ENCODE measurements at places on chromosomes 16 and 17.

- no peak for DNase-seq
These were observed 56.4 kb downstream of the CPPED1 start for GRCh38 chr16:12747261-12747660.

GRCh38 chr17:77501101-77501566, 360.4 kb downstream of the SEC14L1 start:
- no peak for DNase-seq

DNA sequence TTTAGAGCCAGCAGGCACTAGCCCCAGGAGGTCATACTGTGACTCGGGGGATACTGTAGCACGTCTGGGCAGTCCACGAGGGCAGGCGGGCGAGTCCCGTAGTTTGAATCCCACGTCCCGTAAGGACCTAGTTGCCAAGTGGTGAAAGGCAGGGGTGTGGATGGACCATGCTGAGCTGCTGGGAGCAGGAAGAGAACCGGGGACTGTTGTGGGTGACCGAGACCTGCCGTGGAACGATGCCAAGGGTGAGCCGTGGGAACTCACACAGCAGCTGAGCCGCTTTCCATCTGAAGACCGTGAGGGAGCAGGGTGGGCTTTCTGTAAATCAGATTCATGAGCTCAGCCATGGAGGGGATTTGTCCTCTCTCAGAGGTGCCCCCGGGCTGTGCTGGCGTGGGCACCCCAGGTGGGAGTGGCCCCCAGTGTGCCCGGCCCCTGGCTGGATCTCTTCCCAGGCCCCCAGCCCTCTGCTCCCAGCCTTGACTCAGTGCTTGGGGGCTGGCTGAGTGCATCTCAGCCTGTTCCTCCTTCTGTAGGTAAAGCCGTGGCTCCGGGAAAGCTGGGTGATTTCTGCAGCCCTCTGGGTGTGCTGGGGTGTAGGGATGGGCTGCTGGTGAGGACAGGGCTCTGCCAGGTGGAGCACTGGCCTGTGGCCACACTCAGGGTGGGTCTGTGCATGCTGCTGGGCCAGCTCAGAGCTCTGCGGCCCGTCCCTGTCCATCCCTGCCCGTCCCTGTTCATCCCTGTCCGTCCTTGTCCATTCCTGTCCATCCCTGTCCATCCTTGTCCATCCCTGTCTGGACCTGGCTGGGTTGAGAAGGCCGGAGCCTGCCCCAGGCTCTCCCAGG, 13.6 kb downstream of the ASPSCR1 start:
- DNase-seq = no peak

DNA sequence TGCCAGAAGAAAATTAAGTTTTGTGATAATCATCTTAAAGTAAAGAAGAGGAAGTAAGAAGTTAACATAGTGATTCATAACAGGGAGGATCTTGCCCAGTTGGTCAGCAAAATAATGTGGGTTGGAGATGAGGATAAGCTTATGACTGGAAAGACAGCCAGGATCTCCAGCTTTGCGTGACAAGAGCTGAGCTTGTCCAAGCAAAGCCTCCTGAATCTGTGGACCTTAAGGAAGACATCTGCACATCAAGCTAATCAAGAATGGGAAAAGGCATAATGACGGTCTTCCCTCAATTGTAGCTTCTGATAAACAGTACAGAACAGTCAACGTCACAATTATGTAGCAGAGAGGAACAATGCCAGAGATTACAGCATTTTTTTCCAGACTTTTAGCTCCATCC, 744.7 kb upstream of the GOT2 start:
- no peak for DNase-seq

DNA sequence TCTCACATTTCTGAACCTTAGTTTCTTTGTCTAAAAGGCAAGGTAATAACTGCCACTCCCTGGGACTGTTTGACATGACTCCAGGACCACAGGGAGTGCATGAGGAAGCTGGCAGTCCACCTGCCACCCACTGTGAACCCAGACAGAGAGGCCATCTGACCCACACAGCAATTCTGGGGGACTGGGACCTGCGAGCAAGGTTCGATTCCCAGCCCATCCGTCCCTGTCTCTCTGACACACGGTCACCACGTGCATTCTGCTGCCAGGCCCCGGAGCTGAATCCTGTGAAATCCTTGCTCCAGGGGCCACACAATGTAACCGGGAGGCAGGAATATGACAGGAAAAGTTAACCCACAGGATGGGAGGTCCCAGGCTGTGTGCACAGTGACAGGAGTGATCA, 218.8 kb upstream of the FOXF1 start:
- no peak for DNase-seq

DNA sequence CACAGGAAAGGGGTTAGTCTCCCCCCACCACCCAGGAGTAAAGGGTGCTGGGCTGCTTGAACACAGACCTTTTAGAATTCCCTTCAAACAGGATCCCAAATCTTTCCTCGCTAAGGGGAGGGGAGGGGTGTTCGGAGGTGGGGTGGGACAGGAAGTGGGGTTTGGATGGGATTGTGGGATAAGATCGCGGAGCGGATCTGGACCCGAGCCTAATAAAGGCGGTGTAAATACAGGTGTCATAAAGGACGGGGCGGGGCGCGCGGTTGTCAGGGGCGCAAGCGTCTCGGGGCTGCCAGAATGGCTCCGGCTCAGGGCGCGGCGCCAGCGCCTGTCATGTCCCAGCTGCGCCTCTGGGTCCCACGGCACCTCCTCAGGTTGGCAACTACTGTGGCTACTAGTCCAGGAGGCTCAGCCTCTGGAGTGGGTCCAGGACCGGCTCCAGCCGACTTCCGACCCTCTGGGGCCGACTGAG, 59.8 kb upstream of the FBXO47 start:
- peak; percentile 52 for DNase-seq

- peak; percentile 60 for DNase-seq
These were observed 6.0 kb downstream of the DOC2A start for GRCh38 chr16:30004811-30005242.

DNA sequence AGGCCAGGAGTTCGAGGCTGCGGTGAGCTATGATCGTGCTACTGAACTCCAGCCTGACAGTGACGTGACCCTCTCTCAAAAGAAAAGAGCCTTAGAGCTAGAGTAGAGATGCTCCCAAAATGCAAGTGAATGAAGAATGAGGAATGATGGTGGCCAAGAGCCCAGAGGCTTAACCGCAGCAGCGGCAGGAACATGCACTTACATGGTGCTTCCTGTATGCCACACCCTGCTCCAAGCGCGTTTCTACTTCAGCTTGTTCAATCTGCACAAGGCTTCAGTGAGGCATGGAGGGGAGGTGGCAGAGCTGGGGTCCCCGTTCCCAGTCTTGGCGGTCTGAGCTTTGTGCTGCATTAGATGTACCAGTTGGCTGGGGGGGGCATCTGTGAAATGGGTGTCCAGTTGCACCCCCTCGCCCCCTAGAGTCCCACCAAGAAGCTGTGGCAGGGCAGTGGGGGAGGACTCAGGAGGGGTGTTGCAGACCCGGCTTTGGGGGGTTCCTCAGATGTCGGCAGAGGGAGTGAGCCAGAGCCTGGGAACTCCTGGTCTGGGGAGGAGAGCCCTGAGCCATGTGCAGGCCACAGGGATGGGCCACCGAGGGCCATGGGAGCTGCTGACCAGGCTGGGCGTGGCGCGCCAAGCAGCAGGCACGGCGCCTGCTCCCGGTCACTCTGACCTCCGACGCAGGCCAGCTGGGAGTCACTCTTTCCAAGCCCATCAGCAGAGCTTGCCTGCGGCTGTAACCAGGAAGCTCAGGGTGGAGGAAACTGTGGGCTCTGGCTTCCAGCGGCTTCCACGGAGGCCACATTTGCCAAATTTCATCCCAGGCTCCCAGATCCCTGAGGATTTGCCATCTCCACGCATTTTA, 260.1 kb downstream of the PARN start:
- no peak for DNase-seq

- DNase-seq = no peak
These were observed 2.7 kb downstream of the FBXO31 start for GRCh38 chr16:87380881-87381280.

DNA sequence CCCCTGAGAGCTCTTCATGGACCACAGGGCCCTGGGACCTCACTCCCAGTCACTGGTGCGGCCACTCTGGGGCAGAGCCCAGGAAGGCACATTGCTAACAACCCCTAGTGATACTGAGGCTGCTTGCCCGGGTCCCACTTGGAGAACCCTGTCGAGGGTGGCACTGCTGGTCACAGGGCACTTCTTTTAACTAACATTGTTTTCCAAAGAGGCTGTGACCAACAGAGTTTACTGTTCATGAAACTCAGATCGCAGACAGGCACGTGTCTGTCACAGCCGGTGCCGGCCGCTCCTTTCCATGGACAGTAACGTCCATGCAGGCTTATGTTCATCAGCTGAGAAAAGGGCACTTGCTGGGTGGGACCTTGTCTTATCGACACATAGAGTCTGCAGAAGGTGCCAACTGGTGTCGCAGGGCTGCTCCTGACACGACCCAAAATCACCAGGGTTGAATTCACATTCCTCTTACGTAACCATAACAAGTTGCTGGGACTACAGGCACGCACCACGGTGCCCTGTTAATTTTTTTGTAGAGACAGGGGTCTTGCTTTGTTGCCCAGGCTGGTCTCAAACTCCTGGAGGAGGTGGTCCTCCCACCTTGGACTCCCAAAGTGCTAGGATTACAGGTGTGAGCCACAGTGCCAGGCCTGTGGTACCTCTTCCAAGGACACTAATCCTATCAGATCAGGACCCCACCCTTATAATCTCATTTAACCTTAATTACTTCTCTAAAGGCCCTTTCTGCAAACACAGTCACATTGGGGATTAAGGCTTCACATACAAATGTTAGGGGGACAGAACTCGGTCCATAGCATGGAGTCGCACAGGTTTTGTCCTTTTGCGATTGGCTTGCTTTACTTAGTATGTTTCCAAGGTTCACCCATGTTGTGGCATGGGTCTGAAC, 1.2 kb upstream of the ZC3H18 start:
- DNase-seq = no peak

DNA sequence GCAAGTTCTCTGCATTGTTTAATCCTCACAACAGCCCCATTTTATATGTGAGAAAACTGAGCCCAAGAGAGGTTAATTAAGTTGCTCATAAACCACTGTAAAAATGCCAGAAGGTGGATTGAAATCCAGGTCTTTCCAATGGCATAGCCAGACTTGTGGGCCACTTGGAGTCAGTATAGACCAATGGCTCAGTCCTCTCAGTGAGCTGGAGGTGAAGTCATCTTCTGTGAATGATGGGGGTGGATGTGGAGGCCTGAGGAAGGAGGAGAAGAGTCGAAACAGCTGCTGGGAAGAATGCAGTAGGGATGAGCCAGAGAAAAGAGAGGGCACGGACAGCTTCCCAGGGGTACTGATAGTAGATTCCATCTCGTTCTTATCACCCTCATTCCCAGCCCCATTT, 213.4 kb downstream of the SOX9 start:
- no peak for DNase-seq

DNA sequence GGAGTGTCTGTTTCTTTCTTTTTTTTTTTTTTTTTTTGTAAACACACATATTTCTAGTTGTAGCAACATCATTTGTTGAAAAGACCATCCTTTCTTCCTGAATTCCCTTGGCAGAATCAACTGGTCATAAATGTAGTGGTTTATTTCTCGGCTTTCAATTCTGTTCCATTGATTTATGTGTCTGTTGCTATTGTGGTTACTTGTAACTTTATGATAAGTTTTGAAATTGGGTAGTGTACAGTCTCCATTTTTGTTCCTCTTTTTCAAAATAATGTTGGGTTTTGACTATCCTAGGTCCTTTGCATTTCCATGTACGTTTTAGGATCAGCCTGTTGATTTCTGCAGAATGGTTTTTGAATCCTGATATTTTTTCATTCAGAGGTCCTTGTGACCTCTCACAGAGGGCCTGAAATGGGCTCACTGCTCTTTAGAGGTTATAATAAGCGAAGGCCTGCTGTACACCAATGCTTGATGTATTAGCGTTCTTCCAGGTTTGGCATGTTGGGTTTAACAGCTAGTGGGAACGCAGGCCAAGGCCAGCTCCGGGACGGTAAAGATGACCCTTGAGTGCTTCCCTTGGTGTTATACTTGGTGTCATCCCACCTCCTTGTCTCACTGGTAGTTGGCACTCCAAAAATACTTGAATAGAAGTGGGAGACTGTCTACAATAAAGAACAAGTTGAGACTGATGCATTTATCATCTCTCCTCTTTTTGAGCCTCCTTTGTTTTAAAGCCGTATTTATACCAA, 43.8 kb downstream of the ZNRF1 start:
- no peak for DNase-seq

- peak; percentile 44 for DNase-seq
These were observed at the start of gene HOXB2 for GRCh38 chr17:48545022-48545375. Gene HOXB2 (minus strand): TSS chr17:48545109. CDS start chr17:48544911, 198 bp downstream.

- no peak for DNase-seq
These were observed 773 bp downstream of the CENPX start for GRCh38 chr17:82021900-82022309.

DNA sequence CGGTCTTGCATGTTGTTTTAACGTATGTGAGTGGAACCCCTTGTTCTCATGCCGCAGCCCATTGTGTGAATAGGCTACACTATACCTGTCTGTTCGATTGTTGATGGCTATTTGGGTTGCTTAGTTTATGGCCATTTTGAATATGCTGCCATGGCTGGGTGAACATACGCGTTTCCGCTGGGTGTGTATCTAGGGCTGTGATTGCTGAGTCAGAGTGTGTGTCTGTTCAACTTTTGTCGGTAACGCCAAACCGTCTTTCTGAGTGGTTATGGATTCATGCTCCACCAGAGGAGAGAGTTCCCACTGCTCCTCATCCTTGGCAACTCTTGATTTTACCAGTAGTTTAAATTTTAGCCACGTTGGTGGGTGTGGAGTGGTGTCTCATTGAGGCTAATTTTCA, 77.0 kb downstream of the METRNL start:
- DNase-seq = no peak

DNA sequence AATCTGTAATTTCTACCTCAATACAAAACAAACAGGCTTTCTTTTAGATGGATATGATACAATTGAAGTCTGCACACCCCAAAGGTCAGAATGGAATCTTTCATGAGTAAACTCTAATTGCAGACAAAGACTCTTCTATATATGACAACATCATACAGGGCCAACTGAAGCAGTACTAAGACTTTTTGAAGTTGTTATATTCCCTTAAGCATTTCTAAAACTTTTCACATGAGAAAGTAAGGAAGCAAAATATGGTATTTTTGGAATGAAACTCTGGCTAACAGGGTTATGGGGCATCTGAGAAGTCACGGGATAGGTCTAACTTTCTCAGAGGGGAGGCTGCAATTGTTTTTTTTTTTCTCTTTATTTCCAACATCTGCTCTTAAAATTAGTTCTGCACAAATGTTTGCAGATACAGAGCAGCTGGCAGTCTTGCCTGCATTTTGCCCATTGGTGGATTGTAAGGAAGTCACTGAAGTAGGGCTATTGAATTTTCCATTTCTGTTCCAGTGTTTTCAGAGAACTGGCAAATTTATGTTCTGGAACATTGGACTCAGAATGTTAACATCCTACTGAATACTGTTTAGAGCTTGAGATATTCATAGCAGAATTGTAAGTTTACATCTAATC, 59.1 kb downstream of the SSH2 start:
- DNase-seq = no peak

- no peak for DNase-seq
These were observed 11.0 kb upstream of the NXPH3 start for GRCh38 chr17:49564638-49565037.

DNA sequence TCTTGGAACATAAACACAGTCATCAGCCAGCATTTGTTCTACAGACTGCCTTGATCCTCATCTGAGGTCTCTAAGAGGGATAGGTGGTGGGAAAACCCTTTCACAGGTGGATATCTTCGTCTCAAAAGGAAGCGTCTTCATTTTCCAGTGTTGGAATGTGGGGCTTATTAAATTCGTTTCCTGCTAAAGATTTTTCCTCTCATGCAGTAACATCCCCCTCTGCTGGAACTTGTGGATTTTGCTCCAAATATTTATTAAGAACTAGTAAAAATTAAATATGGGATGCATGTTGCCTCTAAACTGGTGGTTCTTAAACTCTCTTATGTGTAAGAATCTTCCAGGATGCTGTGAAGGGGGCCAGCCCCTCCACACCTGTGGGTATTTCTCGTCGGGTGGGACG, 20.1 kb upstream of the MLYCD start:
- peak; percentile 19 for DNase-seq
